ENCODE measurements at places on chromosomes 16 and 17.

DNA sequence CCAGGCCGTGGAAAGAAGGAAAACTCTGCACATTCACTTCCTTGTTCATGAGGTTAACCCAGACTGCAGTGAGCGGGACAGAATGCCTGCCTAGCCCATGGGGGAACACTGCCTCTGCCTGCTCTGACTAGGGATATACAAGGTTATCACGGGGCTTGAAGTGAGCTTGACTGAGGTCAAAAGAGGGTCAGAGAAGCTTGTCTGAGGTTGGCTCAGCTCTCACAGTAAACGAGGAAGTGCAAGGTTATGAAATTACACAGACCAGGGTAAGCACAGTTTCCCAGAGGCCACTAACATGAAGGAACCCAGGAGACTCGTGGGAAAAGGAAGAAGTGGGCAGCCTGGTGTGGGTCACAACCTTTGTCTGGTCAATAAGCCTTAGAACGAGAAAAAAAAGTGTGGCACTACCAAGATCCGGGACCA, 28.7 kb downstream of the HIC1 start:
- no peak for DNase-seq

- no peak for DNase-seq
Measured at GRCh38 chr16:46690281-46691178, 1.1 kb downstream of the ORC6 start.

GRCh38 chr17:82055965-82056728, 4.4 kb downstream of the GPS1 start:
- DNase-seq, result no peak

GRCh38 chr16:52964290-52964689, 88.4 kb downstream of the CHD9NB start:
- no peak for DNase-seq

DNA sequence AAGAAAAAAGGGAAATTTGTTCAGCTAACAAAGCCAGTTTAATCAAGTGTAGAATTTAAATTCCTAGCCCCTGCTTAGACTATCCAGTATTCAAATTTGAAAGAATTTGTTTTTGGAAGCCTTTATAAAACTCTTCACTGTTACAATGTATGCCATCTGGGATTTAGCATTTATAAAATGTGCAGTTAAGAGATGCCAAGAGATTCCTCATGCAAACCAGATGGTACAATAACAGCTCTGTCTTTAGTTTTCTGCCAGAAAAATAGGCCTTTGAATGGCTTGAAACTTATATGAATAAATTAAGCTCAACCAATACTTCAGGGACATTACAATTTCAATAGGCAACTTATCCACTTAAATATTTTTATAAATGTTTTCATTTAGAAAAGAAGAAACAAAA, 6.8 kb upstream of the ANKS4B start:
- no peak for DNase-seq

DNA sequence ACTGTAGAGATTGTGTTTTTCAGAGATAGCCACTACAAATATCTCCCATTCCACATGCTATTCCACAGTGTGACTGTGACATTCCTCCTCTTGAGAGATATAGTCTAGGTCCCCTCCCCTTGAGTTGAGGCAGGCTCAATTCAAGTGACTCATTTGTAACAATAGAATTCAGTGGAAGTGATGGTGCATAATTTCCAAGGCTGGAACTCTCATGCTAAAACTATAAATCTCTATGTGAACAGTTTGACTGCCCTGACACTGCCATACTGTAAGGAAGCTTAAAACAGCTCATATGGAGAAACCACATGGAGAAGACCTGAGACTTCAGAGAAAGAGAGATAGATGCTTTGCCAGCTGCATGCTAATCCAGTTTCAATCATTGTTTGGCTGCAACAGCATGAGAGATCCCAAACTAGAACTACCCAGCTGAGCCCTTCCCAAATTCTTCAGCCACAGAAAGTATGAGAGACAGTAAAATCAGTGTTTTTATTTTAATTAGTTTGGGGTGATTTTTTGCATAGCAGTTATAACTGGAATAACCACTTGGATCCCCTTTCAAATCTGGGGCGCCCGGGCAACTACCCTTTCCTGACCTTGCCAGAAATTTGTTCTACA, 19.5 kb upstream of the CSNK2A2 start:
- DNase-seq, result no peak

- no peak for DNase-seq
Measured at GRCh38 chr17:57294629-57295501, 38.5 kb downstream of the MSI2 start.

DNA sequence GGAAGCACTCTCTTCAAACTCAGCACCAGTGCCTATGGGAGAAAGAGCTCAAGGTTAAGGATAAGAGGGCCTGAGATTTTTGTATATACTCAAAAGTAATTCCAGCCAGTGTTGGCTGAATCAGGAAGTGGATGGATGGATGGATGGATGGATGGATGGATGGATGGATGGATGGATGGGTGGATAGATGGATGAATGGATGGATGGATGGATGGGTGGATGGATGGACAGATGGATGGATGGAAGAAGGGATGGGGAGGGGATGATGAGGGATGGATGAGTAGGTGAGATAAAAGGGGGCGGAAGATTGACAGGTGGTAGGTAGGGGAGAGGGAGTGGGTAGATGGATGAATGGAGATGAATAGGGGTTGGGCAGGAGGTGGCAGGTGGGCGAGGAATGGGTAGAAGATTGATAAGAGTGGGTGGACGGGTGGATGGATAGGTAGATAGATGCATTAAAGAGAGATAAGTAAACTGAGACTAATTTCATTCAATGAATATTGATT, 4.1 kb downstream of the CX3CL1 start:
- no peak for DNase-seq

- DNase-seq, result no peak
Measured at GRCh38 chr17:62794666-62794971, 13.5 kb downstream of the MARCHF10 start.

GRCh38 chr16:70724146-70725023, 38.5 kb upstream of the MTSS2 start:
- no peak for DNase-seq

GRCh38 chr17:71699907-71700306, 420.9 kb upstream of the SOX9 start:
- DNase-seq, result no peak

- DNase-seq, result no peak
Measured at GRCh38 chr16:66414891-66415290, 12.2 kb upstream of the BEAN1 start.

DNA sequence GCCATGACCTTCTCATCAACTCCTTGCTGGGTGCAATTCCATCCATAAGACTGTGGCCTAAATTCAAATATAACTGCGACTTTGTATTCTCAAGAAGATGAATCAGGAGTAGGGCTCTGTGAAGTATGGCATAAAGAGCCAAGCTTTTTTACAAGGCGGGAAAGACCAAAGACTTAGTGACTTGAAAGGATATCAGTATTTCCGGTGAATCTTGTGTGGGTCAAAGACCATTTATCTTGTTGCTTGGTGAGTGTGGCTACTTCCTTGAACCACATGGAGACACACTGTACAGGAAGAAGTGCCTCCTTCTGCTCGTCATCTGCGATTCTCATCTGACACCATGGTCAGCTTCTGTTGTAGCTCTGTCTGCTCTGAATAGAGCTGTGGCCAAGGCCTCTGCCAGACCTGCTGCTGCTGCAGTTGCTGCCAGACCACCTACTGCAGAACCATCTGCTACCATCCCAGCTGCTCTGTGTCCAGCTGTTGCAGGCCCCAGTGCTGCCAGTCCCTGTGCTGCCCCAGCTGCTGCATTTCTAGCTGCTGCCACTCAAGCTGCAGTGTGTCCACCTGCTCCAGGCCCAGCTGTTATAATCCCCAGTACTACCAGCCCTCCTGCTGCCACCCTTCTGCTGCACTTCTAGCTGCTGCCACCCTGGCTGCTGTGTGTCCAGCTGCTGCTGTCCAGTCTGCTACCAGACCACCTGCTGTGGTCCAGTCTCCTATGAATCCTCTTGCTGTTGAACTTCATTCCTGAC, 6.1 kb upstream of the KRTAP2-4 start:
- no peak for DNase-seq

- DNase-seq, result no peak
Measured at GRCh38 chr16:21645261-21645721, 7.1 kb downstream of the IGSF6 start.

DNA sequence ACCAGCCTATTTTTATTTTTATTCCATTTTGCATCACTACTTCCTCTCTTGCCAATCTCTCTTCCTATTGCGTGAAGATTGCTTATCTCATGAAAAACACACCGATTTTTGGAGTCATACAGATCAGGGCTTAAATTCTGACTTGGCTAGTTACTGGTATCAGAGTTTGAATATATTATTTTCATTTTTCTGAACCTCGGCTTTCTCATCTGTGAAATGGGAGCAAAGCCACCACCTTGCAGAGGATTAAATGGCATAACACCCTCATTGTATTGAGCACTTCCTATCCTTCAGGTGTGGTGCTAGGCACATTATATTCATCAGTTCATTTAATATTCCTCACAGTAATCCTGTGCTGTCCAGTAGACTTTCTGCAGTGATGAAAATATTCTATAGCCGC, 208.8 kb downstream of the HAPSTR1 start:
- DNase-seq, result no peak

- no peak for DNase-seq
Measured at GRCh38 chr17:74181341-74181740, 22.1 kb upstream of the RPL38 start.

GRCh38 chr17:27918498-27918897, 25.3 kb upstream of the LYRM9 start:
- no peak for DNase-seq

DNA sequence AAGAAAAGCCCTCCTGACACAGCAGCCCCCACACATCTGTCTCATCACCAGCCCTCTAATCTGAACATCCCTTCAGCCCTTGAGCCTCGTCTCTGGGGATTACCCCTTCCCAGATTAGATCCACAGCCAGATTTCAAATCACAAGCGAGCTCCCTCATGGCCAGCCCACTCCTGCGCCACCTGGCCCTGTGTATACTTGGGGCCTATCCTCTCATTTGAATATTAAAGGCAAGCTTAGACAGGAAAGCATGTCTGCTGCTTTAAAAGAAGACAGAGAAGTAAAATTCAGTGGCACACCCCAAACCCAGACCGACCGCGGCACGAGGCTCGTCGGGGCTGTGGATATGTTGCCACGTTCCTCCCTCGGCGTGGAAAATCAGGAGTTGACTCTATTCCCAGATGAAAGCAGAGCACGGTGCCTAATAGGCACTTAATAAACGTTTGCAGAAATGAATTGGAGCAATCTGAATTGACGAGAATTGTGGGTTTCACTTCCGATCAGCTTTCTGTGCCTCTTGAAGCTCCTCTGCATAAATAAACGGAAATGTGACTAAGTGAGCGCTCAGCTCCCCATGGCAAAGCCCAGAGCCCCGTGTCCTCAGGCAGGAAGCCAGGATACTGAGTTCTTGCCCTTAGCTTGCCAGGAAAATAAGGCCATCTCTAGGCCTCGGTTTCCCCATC, 108.0 kb downstream of the CCDC182 start:
- no peak for DNase-seq

DNA sequence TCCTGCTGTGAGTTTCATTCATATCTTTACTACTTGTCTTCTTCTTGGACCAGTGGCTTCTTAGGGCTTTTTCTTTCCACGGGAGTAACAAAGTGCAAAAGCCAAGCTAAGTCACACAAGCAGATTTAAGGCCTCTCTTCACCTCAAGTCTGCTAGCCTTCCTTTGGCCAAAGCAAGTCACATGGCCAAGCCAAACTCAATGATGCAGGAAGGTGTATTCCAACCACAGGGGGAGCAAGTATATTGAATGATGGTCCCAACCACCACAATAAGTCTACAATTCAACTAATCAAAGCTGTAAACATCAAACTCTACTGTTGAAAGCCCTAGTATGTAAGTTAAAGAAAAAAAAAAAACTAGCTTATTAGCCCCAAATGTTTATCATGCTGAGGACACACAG, 44.5 kb upstream of the CDYL2 start:
- no peak for DNase-seq

DNA sequence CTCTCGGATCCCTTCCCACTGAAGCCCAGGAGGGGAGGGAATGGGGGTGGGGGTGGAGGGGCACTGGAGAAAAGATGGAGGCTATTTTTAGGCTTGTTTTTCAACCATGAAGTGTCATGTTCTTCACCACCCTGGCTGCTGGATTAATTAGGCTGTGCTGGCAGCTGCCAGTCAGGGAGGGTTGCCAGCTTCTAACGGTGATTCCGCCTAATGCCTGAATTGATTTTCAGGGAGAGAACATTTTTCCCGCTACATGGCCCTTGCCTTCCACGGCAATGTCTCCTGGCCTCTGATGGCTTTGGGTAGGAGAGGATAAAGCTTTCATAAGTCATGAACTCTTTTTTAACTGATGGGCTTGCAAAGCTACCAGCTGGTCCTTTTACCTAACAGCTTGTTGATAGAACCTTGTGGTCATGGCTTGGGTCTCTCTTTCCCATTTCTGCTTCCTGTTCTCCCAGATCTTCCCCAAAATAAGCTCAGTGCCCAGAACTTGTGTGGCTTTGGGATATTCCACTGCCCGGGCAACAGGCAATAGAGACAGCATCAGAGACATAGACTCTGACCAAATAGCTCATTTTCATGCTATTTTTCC, 167.4 kb downstream of the PITPNC1 start:
- no peak for DNase-seq

DNA sequence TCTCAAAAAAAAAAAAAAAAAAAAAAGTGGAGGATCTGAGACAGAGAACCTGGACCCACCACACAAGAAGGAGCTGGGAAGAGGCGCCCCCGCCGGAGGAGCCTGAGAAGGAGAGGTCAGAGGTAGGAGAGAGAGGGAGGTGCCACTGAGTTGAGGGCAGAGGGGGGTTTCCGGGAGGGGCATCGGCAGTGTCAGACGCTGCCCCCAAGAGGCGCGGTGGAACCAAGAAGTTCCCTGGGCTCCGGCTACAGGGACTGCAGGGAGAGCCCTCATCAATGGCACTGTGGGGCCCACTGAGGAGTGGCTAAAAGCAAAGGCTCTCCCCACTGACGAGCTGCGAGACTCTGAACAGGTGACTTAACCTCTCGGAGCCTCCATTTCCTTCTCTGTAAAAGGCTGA, 4.2 kb downstream of the CCDC42 start:
- DNase-seq, result no peak

DNA sequence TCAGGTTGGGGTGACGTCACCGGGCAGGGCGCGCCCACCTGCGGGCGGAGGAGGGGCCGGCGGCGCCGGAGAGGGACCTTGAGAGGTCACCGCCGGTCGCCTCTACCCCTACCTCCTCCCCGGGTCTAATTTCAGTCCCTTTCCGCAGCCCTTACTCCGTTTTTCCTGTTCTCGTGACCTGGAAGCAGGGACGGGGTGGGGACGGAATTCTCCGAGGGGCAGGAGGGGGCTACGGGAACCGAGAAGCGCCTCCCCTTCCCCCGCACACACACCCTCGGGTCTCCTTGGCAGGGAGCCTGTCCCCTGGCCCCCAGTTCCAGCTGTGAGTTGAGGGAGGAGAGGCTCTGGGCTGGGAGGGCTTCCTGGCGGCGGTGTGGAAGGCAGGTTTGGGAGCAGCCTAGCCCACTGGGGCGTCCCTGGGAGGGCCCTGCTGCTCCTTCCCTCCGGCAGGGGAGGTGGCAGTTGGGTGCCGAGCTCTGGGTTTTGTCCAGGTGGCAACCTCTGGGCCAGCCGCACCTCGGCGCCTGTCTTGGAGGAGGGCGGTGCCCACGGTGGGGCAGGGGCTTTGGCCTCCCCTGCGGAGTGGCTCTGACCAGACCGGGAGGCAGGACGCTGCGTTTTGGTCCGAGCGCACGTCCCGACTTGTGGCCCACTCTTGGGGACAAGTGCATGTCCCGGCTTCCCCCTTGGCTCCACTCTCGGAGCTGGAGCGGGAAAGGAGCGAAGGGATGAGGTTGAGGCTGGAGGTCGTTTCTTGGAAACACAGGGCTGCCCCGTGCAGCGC, 773 bp downstream of the SYNGR3 start:
- no peak for DNase-seq

All from stimulated activated CD4-positive, alpha-beta T cell treated with anti-CD3 and anti-CD28 coated beads, TNF-alpha, amount 100 ng/mL, for 48 hours (primary cell).